ENCODE measurements at places on chromosomes 4 and X.

DNA sequence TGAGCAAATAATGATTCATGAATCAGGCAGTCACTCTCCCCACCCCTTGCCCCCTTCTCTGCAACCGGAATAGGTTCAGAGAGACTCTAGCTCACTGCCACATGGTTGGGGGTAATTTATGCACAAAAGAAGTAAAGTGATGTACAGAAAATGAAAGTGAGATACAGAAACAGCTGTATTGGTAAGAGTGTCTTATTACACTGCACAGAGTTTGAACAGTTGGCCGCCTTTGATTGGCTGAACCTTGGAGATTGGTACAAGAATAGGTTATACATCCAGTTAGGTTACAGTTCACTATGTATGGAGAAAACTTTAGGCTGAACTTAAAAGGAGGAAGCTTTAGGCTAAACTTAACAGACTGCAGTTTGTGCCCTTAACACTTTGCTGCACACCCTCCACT lies 34.6 kb upstream of the DIAPH2 start:
- DNase-seq: no peak

DNA sequence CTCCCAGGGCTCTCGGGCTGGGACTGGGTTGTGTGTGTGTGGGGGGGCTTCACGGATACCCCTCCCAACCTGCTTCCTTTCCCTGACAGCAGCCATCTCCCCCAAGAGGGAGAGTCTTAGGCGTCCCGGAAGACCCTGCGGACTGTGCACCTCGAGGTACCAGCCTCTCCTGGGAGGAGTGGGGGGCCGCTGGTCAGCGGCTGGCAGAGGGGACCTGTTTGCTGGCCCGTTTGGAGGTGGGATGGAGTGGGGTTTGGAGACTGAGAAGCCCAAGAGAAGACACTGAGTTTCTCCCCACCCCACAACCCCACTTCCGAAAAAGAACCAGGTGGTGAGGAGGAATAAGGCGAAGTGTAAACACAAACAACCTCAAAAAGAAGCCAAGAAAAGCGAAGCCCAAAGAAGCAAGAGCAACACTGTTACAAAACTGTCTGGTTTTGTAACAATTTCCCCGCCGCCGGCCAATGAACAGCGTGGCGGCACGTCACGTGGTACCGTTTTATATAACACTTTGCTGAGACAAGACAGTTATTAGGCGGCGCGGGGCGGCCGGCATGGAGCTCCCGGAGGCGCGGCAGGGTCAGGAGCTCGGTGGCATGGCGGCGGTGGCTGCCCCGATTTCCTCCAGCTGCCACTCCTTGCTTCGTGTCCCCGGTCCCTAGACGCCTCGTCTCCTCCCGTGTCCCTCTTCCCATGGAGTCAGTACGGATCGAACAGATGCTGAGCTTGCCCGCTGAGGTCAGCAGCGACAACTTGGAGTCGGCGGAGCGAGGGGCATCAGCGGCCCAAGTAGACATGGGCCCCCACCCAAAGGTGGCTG lies at the start of gene LONRF3:
LONRF3 (plus strand) TSS at position 531 of the 820 bp plus-strand sequence; CDS start at position 694, 163 bp downstream.
- no peak for DNase-seq

GRCh38 chr4:94880956-94881355 lies 123.2 kb downstream of the BMPR1B start:
- DNase-seq: no peak

- DNase-seq: no peak
Measured at GRCh38 chrX:150326541-150327247, 36.4 kb upstream of the MAMLD1 start.

DNA sequence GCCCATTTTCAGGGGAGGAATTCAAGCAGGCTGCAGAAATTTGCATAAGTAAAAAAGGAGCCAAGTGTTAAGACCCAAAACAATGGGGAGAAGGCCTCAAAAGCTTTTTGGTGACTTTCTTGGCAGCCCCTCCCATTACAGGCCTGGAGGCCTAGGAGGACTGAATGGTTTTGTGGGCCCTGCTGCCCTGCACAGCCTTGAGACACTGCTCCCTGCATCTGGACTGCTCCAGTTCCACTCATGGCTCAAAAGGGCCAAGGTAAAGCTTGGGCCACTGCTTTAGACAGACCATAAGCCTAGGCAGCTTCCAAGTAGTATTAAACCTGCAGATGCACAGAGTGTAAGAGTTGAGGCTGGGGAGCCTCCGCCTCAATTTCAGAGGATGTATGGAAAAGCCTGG lies 501.6 kb downstream of the MID1IP1 start:
- DNase-seq: no peak

DNA sequence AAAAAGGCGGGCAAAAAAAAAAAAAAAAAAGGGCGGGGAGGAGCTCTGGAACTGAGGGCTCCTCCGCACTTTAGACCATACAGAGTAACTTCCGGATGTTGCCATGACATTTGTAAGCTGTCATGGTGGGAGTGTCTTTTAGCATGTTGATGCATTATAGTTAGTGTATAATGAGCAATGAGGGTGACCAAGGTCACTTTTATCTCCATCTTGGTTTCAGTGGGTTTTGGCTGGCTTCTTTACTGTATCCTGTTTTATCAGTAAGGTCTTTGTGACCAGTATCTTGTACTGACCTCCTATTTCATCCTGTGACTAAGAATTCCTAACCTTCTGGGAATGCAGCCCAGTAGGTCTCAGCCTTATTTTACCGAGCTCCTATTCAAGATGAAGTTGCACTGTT lies 193.4 kb downstream of the UGT8 start:
- no peak for DNase-seq

DNA sequence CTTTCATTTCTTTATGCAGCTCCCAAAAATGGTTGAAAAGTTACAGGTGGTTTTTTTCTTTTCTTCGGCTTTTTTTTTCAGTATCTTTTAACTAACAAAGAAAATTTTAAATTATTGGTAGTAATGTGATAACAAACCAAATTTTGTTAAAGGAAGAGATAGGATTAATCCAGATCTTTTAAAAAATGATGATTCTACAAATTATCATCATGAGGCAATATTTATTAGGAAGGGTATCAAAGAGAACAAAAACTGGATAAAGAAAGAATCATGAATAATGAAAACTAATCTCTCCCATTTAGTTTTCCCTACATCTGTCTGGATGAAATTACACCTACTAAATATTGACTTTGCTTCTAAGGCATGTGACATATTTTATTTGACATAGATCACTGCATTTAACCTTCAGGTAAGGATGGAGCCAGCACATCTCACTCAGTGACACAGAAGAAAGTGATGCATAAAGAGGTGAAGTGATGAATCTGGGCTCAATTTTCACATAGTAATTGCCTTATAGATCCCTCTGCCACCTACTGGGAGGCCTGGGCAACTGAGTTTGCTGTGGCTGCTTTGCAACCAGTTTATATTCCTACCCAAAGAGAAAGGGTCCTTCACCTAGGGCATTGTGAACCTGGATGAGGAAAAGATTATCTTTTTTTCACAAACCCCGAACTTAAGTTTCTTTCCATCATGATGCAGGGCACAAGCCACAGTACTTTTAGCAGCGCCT lies 155.6 kb downstream of the HNRNPD start:
- DNase-seq: no peak

- no peak for DNase-seq
Measured at GRCh38 chr4:116959045-116959444, 126.3 kb downstream of the TRAM1L1 start.

DNA sequence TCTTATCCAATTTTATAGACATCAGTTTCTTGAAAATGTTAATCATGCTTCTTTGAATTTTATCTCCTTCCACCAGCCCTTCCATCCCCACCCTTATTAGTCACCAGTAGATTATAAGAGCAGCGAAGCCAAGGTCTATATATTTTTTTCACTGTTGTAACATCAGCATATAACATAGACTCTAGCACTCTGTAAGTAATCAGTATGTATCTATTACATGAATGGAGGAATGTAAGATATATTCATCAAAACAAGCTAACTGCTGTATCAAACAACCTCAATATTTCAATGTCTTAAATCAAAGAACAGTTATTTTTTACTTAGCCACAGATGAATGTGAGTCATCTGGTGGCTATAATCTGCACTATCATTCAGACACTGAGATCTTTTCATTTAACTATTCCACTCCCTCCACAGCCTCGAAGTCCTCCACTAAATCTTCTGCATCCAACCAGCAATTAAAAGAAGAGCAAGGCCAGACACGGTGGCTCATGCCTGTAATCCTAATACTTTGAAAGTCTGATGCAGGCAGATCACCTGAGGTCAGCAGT lies 178.9 kb downstream of the CENPC start:
- DNase-seq: no peak

DNA sequence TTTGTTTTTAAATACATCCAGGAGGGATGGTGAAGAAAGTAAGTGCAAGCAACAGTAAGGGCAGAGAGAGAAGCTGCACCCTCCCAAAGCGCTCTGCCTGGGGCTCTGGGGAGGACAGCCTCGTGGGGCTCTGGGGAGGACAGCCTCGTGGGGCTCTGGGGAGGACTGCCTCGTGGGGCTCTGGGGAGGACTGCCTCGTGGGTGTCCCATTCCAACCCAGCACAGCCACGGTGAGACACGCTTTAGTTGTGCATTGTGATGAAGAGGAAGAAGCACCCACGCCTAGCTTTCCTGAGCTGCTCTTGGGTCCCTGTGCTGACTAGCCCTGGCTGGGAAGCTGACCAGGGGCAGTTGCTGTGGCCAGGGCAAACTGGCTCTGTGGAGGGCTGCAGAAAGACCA lies 43.1 kb upstream of the SLC25A4 start:
- DNase-seq: no peak

DNA sequence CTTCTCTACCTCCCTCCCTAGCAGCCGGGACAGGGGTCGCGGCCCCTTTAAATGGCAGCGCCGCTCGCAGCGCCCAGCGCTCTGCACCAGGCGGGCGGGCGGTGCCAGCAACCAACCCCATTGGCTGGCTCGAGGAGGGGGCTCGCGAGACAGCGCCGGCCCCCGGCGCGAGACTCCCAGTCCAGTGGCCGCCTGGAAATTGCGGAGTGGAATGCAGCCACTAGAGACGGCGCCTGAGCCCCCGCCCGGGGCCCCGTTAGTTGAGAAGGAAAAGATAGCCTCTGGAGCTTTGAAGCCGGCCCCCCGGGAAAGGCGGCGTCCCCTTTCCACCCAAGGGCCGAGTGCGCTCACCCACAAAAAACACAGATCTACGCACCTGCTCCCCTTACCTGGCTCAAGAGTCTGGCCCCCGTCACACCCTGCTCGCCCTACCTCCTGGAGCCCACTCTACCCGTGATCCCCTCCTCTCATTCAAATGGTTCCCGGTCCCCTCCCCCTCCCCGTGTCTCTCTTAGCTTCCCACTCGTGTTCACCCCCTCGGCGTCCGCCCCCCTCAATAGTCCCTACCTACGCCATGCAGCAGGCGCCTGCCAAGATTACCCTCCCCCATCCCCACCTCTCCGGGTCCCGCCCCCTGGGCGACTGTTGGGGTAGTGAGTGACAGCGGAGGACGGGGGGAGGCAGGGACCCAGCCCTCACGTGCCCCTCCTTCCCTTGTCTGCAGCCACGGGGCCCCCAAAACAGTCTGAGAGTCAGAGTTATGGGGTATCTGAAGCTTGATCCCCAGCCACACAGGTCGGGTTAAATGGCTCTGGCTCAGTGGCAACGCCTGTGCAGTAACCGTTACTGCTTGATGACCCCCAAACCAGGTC lies at the start of gene ZMYM3:
ZMYM3 (minus strand) TSS at position 49 of the 872 bp plus-strand sequence. CDS start 885 bp downstream, outside the sequence.
- peak; percentile 62 for DNase-seq

- DNase-seq: no peak
Measured at GRCh38 chr4:92406488-92406887, 102.7 kb downstream of the GRID2 start.

GRCh38 chr4:76278583-76278982 lies 27.1 kb downstream of the FAM47E start:
- DNase-seq: no peak

- DNase-seq: no peak
Measured at GRCh38 chr4:37890801-37891259, at the start of gene TBC1D1. TSS of gene TBC1D1 (plus strand) at chr4:37891084. CDS start at chr4:37902096, 11,012 bp downstream.

GRCh38 chr4:127708985-127709384 lies 21.2 kb upstream of the SLC25A31 start:
- peak; percentile 17 for DNase-seq

GRCh38 chr4:111959222-111959621 lies 186.0 kb upstream of the FAM241A start:
- no peak for DNase-seq

- no peak for DNase-seq
Measured at GRCh38 chr4:34183926-34184325, 2060.4 kb downstream of the ARAP2 start.

GRCh38 chr4:53450773-53451172 lies 73.3 kb downstream of the FIP1L1 start:
- DNase-seq: no peak

DNA sequence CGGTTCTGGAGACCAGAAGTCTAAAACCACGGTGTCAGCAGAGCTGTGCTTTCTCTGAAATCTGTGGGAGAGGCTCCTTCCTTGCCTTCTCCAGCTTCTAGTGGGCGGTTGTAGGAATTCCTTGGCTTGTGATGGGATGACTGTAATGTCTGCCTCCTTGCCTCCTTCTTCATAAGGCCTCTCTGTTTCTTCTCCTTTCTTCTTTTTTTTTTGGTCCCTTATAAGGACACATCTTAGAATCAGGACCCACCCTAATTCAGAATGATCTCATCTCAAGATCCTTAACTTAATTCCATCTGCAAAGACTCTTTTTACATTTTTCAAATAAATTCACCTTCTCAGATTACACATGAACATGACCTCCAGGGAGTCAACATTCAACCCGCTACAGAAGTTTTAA lies 186.9 kb downstream of the STK32B start:
- peak; percentile 40 for DNase-seq

- no peak for DNase-seq
Measured at GRCh38 chr4:131644619-131645018, 1504.5 kb upstream of the PCDH10 start.

DNA sequence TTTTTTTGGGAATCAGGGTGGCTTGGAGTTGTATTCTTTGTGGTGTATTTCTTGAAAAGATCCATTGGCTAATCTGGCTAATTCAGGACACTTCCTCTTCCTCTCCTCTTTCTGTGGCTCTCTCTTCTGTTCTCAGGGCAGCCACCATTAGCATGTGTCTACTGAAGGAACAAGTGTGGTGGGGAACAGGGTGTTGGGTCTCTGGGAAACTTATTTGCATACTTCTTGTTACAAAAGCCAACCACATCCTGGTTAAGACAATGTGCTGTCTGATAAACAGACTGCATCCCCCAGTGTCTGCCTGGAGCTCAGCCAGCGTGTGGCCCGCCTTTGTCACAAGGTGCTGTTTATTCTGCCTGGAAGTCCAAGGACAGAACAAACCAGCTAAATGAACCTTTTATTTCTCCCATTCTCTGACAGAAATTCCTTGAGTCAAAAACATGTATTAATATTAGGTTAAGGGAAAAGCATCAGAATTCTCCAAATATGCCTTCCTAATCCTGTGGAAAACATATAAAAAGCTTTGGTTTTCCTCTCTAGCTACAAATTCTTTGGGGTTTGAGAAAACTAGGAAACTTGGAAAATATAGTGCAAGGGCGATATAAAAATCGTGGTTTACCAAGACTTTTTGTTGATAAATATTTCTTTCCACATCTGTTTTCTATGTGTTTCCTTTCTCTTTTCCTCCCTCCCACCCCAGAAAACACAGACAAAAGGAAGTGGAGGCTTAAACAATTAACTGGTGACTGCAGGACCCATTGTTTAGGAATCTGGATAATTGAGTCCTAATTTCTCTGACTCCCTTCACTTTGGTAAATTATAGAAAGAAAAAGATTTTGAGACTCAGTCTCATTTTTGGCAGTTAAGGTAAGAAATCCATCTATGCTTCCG lies 203.6 kb downstream of the SPRY1 start:
- DNase-seq: no peak

- DNase-seq: no peak
Measured at GRCh38 chrX:100717363-100717762, 14.6 kb downstream of the SYTL4 start.

All from fibroblast of skin of left biceps (primary cell).